CD4-positive, alpha-beta T cell treated with Interleukin-4 for 1 hour (primary cell): ENCODE measurements at places on chromosomes 16 and 17.

DNA sequence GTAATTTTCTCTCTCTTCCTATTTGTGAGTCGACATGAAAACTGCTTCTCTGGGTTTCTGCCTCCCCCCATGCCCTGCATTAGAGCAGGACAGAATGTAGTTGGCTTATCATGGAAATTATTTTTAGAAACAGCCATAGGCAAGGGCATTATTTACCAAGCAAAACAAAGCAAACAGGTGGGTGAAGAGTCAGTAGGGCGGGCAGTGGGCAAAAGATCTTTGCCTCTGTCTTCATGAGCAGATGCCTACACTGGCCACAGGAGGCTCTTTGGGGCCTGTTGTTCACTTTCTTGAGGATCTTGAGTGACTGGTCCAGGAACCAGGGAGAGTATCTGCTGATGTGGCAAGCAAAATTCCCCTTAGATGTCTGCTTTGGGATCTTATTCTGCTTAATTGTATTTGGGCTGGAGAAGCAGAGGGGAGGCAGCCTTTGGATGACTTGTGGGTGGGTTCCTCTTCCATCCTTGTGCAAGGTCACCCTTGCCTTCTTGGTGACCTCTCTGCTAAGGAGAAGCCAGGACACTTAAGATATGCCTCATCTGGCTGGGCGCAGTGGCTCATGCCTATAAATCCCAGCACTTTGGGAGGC lies 42.5 kb upstream of the CLEC19A start:
- no peak for DNase-seq

GRCh38 chr16:54063279-54063773 lies 223.3 kb downstream of the IRX3 start:
- no peak for DNase-seq

DNA sequence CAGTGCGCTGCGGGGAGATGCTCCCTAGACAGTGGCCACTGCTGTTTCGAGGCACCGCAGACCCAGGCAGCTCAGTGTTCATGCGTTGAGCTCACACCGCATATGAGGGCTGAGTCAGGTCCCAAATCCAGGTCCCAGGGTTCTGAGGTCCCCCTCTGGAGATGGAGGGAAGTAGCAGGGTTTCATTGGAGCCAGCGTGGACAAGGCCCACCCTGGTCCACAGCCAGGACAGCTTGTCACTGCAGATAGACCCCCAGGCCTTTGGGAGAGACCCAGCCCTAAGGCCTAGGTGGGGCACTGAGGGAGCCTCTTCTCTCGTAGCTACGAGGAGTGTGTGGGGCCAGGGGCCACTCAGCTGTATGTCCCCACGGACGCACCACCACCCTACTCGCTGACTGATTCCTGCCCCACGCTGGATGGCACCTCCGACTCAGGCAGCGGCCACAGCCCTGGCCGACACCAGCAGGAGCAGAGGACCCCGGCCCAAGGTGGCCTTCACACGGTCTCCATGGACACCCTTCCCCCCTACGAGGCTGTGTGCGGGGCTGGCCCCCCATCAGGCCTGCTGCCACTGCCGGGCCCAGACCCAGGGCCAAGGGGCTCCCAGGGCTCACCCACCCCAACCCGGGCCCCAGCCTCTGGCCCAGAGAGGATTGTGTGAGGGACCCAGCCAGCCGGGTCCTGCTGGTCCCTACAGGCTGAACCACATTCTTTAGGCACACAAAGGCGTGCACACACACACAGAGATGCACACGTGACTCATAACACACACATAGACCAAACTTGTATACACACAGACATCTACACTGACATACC lies 53.4 kb downstream of the BEAN1 start:
- no peak for DNase-seq

GRCh38 chr16:53998966-53999522 lies 287.5 kb downstream of the IRX3 start:
- no peak for DNase-seq

GRCh38 chr17:37828651-37829124 lies 83.8 kb upstream of the HNF1B start:
- DNase-seq: no peak

DNA sequence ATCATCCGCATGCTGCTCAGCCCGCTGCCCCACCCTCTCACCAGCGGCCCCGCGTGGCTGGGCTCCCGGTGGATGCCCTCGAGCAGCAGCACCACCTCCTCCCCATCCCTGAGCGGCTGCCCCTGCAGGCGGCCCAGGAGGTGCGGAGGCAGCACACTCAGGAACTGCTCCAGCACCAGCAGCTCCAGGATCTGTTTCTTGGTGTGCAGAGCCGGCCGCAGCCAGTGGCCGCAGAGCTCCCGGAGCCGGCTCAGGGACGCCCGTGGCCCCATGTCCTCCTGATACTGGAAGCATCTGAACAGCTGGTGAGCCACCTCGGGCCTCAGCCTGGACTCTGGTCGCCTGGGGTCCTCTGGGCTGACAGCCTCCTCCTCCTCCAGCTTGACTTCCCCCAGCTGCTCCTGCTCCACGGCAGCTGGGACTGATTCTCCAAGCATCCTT lies 6.6 kb downstream of the ZSCAN10 start:
- no peak for DNase-seq

GRCh38 chr16:49440156-49441065 lies 66.8 kb downstream of the C16orf78 start:
- DNase-seq: no peak

- peak; percentile 71 for DNase-seq
Observed at GRCh38 chr16:66551348-66551759, 1.0 kb upstream of the CKLF start.

DNA sequence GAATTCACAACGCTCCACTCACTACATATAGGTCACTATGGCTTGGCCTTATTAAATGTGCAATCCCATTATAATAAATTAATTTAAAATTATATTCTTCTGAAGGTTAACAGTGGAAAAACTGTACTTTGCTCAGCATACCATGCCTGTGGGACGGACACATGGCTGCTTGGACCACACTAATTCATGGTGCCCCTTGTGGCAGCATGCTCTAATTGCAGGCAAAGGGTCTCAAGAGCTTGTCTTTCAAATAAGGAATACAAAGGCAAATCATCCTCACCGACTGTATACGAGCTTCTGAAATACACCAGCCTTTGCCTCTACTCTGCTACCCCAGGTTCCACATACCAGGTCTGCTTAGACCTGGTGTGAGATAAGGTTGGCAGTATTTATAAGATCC lies 11.7 kb downstream of the SMPD3 start:
- DNase-seq: no peak

GRCh38 chr17:50480854-50481490 lies 2.3 kb downstream of the RSAD1 start:
- DNase-seq: no peak

DNA sequence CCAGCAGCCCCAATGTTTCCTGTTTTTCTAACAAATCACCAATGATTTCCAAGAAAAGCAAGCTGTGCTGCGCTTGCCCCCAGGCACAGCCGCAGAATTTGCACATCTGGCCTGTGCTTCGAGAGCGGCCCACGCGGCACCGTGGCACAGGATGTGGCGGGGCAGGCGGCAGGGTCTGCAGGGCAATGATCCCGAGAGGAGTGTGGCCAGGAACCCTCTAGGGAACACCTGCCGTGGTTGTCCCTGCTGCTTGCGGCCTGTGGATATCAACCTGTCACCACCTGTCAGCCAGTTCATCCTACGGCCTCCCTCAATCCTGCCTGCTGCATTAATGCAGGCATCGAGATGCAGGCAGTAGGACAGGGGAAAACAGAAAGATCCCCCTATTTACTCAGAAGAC lies 24.0 kb downstream of the PIK3R5 start:
- peak; percentile 78 for DNase-seq

DNA sequence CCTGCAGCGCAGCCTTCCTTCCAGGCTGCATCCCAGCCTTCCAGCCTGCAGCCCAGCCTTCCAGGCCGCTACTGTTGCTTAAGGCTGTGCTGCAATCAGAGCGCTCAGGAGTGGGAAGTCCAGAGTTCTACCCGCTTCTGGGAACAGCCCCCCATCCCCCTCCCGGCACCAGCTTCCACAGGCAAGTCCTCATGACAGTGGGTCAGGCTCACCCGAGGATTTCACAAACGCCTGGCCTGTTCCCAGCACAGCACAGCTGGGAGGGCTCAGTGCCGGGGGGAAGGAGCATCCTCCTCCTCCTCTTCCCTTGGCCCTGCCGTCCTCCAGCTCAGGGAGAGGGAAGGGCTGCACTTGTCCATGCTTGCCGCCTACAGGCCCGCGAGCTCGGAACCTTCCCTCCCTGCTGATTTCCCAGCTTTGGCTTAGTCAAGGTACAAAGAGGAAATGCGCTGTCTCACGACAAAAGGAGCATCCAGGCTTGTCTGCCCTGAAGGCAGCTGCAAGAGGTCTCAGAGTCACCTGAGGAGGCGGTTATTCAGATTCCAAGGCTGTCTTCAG lies 8.3 kb downstream of the SOCS3 start:
- DNase-seq: no peak

DNA sequence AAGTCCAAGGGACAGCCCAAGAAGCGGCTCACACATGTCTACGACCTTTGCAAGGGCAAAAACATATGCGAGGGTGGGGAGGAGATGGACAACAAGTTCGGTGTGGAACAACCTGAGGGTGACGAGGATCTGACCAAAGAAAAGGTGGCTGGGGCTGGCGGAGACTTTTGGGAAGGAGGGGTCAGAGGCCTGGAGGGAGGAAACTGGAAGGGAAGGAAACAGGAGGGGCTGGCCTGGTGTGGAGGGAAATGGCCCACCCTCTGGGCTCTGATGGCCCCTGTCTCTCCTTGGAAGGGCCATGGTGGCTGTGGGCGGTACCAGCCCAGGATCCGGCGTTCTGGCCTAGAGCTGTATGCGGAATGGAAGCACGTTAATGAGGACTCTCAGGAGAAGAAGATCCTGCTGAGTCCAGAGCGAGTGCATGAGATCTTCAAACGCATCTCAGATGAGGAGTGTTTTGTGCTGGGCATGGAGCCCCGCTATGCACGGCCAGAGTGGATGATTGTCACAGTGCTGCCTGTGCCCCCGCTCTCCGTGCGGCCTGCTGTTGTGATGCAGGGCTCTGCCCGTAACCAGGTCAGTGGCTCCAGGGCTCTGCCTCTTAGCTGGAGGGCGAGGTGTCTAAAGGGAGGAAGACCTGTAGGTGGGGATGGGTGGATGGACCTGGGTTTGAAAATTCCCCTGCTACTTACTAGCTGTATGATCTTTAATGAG lies 12.5 kb downstream of the POLR2A start:
- DNase-seq: no peak

DNA sequence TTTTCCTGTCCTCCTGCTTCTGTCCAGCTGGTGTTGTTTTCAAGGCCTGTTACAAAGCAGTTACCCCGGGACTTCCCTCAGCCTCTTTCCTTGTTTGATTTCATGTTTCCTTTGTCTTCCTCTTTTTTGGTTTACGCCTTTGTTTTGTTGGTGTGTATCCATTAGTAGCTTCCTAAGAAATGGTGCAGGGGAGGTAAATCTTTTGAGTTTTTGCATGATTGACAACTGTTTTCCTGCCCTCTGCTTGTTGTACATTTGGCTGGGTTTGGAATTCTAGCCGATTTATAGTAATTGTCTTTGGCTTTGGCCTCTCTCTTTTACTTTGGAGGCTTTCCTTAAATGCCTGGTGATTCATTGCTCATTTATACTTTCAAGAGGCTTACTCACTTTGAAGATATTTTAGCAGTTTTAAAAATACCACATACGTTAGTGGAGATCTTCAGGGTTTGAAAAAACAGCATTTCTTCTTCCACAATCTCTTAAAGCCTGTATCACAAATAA lies 32.8 kb downstream of the DNAH2 start:
- DNase-seq: no peak

- DNase-seq: no peak
Observed at GRCh38 chr17:17798010-17798556, 38.7 kb downstream of the SREBF1 start.

DNA sequence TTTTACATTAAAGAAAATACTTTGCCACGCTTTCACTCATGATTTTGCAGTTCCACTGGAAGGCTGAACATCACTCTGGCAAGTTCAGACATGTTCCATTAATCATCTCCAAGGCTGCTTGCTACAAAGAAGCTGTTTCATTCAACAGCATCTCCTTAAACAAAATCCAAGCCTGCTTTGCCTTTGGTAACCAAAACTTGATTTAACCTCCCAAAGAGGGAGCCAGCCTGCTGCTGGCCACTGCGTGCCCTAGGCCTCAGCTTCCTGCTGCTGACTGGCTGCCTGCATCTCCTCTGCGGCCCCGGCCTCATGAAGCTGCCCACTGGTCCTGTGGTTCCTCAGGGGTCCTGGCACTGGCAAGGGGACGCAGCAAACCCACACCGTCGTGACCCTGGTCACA lies 31.8 kb downstream of the ANKRD11 start:
- no peak for DNase-seq

DNA sequence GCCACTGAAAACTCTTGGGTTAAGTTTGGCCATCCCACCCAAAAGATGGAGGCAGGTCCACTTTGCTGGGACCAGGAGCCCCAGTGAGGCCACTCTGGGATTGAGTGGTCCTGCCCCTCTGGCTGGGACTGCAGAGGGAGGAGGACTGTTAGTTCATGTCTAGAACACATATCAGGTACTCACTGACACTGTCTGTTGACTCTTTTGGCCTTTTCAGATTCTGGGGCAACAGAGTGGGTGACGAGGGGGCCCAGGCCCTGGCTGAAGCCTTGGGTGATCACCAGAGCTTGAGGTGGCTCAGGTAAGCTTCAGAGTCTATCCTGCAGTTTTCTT lies 19.5 kb upstream of the CYLD start:
- DNase-seq: no peak

GRCh38 chr16:48556243-48556912 lies 53.6 kb downstream of the N4BP1 start:
- no peak for DNase-seq

- DNase-seq: peak; percentile 71
Observed at GRCh38 chr17:49223517-49224197, 6.9 kb downstream of the PHOSPHO1 start.

GRCh38 chr16:77093999-77094398 lies 97.0 kb upstream of the MON1B start:
- no peak for DNase-seq

GRCh38 chr16:1949507-1949906 lies 5.0 kb downstream of the RPL3L start:
- no peak for DNase-seq

- no peak for DNase-seq
Observed at GRCh38 chr16:85950136-85950918, 51.4 kb downstream of the IRF8 start.

GRCh38 chr16:78842950-78843349 lies 743.5 kb downstream of the WWOX start:
- DNase-seq: no peak

DNA sequence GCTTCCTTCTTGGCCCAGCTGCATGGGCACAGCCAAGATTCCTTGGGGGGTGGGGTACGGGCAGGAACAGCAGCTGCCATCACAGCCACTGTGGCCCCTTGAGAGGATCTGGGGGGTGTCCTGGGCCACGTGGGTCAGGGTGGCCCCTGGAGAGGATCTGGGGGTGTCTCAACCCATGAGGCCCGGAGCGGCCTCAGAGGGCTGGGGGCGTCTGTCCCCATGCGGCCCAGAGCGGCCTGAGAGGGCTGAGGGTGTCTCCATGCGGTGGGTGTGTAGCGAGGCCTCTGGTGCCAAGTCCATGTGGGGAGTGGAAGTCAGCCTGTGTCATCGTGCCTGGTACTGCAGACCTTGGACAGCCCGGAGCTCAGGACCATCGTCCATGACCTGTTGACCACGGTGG lies 13.7 kb downstream of the TSC2 start:
- no peak for DNase-seq
